Kidney epithelial cell (primary cell): ENCODE measurements at places on chromosomes 5 and 9.

- no peak for DNase-seq
These were observed 27.7 kb upstream of the CDC23 start for GRCh38 chr5:138240650-138241385.

- no peak for DNase-seq
These were observed 60.4 kb downstream of the TNC start for GRCh38 chr9:115057559-115057958.

DNA sequence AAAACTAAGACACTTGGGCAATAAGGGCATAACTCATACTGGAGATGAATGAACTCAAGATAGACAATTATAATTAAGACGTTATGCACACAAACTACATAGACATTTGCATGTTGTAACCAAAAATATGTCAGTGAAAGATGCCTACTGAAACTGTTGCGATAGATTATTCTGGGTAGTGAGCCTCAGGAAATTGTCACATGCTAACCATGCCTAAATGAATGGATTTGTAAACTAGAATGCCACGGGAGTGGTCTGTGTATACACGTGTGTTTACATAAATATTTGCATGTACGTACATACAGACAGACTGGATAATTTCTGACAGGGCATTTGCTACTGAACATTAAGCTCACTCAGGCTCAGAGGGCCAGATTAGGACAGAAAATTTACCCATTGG lies 1.2 kb downstream of the NIPSNAP3B start:
- no peak for DNase-seq

GRCh38 chr5:96986450-96986849 lies 50.6 kb downstream of the LNPEP start:
- DNase-seq = no peak

GRCh38 chr9:16031971-16032370 lies 479.1 kb downstream of the CCDC171 start:
- DNase-seq = no peak

- no peak for DNase-seq
These were observed 69.8 kb downstream of the MAPKAP1 start for GRCh38 chr9:125637241-125637640.

- no peak for DNase-seq
These were observed 87.9 kb downstream of the CEMIP2 start for GRCh38 chr9:71680189-71680980.

- no peak for DNase-seq
These were observed 42.4 kb upstream of the TGFBR1 start for GRCh38 chr9:99062549-99062948.

DNA sequence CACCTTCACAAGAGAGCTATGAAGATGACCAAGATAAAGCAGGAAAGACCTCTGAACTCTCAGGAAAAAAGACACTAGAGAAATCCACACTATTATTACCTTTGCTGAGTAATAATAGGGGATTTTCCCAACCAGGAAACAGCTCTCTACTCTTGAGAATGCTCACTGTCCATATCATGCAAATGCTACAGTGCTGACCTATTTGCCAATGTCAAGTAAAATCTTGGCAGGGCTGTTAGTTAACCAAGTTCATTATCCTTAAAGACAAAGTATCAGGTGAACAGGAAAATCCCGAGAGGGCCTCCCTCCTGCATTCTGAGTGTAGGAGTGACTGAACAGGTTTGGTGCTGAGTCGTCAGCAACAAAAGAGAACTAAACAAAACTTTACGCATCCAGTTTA lies 306.6 kb downstream of the ACTL7B start:
- DNase-seq = peak; percentile 85

DNA sequence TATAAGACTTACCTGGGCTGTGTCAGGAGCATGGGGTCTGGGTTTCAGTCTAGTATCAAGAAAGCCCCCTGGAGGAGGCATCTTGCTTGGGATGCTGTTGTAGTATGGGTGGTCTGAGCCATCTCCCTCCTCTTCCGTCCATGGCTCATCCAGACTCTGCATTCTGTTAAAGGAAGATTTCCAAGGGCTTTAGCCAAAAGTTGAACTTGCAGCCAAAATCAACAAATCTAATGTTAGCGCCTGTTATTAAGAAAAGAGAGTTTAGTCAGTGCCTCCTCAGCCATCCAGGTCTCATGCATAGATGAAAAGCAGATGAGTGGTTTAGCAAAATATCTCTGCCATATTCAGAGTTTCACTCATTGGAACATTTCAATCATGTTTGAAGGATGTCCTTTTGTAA lies 55.6 kb downstream of the S1PR3 start:
- no peak for DNase-seq

GRCh38 chr9:4143936-4144717 lies 155.7 kb downstream of the GLIS3 start:
- no peak for DNase-seq

DNA sequence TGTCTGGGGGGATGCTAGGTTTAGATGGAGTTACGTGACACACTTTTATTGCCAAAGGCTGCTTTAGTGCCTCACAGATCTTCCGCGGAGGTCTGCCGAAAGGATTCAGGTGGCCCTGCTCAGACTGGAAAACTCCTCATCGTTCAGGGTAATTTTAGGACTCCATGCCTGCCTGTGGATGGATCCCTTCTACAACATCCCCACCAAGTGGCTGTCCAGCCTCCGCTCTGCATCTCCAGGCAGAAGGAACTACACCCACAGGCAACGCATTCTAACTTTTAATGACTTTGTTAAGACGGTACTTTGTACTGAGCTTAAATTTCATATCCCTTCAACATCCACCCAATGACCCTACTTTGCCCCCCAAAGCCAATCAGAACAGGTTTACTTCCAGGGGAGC lies 29.4 kb downstream of the ATPSCKMT start:
- no peak for DNase-seq

DNA sequence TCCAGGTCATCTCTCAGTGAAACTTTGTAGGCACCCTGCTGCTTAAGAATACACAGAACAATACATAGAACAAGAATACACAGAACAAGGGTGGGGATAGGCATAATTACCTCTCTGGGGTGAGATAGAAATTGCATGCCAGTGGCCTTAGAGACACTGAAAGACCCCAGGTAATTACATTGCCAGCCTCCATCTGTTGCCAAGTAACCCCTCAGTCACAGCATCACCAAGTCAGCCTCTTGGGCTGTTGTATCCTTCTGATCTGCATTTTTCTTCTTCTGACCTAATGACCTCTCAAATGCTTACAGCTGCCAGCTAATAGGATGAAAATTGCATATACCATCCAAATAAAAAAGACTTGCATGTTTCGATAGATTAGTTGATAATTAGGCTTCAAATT lies 167.7 kb downstream of the GRIA1 start:
- DNase-seq = no peak

- DNase-seq = peak; percentile 19
These were observed 97.3 kb downstream of the SIL1 start for GRCh38 chr5:139100825-139101224.

DNA sequence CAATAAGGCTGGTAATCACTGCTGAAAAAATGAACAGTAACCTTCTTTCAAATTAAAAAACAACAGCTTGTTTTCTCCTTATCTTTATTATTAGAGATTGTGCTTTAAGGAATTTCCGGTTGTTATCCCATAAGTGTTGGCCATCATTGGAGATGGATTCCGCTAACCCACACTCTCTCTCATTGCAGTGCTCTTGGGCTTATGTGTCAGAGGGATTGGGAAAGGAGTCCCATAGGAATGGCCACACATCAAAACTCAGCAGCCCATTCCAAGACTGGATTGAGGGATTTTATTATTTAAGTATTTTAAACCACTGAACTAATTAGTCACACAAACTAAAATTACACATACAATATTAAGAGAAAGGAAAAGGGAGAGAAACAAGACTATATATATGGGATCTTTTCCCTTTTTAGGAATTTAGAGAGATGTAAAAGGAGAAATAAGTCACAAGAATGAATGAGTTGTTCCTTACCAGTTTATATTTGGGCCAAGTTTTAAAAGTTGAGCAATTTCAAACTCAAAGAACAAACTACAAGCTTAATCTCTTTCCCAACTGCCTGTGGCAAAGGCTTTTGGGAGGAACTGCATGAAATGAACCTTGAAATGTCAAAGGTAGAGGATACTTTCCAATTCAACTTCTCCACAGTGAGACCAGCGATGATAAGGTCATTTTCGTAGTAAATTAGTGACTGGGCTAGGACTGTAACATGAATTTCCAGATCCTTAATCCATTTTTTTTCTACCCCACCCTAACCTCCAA lies 2.4 kb downstream of the SPINK6 start:
- no peak for DNase-seq

DNA sequence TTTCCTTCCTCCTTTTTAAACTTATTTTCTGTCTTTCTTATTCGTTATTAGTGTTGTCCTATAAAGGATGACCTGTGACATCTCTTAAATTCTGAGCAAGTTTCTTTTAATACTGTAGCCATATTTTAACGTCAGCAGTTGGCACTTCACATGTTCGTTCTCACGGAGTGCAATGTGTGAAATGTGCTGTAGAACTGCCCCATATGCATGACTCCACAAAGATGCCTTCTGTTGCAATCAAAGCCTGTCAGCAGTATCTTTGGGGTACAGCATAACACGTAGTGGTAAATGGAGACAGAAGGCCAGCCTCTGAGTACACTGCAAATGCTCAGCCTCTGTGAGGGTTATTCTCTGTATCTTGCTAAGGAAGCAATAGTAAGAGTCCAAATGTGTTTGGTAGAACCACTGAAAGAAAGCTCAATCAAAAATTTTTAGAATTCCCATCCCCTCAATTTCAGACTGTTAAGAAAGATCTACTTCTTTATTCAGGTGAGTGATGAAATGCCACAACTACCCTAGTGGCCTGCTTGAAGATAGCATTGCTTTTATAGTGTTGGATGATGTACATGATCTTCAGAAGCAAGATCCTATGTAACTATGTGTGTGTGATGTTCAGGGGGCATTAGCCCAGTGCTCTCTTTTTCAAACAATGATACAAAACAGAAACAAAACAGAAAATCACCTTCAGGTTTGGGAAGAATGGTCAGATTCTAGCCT lies 277.7 kb downstream of the TMEM167A start:
- DNase-seq = no peak

GRCh38 chr5:176734756-176735342 lies 75.5 kb upstream of the UNC5A start:
- no peak for DNase-seq

- peak; percentile 77 for DNase-seq
These were observed 131.8 kb downstream of the GNAQ start for GRCh38 chr9:77899679-77900354.

DNA sequence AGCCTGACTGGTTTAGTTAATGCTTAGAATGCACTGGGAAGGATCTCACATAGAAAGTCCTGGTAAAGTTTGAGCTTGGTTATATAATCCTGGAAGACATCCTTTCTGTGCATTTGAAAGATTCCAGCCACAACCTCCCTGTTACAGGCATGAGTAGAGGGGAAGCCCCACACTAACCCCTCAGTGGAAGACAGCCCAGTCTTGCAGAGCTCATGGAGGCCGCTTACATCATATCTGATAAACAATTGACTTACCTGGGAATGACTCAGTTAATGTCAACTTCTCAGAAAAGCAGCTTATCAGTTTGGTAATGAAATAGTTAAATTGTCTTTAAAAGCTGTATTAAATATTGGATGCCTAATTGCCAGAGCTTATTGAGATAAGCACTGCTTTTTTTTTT lies 28.1 kb upstream of the PDE8B start:
- no peak for DNase-seq

GRCh38 chr9:134709512-134710270 lies 68.1 kb downstream of the COL5A1 start:
- no peak for DNase-seq

DNA sequence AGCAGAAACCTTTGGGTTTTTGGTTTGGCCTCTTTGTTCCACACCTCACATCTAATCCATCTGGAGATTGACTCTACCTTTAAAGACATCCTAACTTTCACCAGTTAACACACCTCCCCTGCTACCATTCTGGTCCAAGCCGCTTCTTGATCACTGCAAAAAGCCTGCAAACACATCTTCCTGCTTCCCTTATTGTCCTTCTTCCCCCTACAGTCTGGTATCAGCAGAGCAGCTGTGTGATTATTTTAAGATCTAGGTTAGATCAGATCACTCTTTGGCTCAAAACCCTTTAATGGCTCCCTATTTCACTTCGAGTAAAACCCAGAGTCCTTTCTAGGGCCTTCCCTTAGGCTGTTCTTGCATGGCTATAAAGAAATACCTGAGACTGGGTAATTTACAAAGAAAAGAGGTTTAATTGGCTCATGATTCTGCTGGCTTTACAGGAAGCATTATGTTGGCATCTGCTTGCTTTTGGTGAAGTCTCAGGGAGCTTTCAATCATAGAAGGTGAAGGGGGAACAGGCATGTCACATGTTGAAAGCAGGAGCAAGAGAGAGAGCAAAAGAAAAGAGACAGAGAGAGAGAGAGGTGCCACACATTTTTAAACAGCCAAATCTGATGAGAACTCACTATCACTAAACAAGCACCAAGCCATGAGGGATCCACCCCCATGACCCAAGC lies 1.5 kb upstream of the TEX10 start:
- DNase-seq = no peak

DNA sequence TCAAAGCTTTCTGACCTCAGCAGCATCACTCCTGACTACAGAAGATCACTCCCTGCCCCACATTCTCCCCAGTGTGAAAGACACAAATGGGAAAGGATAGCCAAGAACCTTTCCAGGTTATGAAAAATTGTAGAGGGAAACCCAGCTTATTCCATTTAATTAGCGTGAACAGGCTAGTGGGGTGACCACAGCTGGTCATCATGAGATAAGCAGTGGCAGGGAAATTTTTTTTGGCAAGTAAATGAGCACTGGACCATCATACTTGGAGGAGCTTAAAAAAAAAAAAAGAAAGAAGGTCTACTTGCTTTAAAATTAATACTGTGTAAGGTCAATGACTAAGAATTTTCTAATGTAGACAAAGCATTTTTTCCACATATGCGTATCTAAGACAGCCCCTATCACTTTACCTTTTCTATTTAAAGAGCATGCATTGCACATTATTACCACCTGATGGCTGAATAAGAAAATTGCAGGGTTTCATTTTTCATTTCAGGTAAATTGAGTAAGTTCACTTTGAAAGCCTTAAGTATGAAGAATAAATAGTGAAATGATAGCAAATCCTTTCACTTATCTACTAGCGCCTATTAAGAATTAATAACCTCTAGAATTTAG lies 123.6 kb downstream of the ELAVL2 start:
- no peak for DNase-seq

DNA sequence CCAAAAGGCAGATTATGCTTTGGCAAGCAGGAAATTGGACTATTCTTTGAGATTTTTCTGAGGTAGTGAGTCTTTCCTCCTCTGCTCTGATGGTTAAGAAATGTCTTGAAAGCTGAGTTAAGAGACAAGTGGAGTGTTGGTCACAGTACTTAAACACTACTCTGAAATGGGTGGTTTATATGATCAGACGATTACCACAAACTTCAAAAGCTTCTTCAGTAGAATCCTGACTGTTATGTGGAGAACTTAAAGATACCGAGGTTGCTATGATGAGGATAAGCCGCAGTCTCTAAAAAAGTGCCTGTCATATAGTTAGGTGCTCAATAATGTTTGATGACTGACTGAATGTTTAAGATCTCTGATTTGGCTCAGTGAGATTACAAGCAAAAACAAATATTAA lies 24.3 kb downstream of the GCNT4 start:
- no peak for DNase-seq

GRCh38 chr9:135669616-135670285 lies 6.6 kb downstream of the LCN9 start:
- DNase-seq = no peak

GRCh38 chr5:137867664-137868063 lies at the start of gene MYOT:
TSS of gene MYOT (plus strand) at chr5:137867860. CDS start at chr5:137870652, 2,792 bp downstream.
- DNase-seq = no peak
